ENCODE measurements at places on chromosomes 12 and 14. TPM values are rescaled to one million over a fixed set of nuclear protein-coding genes. Genes with fewer than 3 reads are reported as not detected.

DNA sequence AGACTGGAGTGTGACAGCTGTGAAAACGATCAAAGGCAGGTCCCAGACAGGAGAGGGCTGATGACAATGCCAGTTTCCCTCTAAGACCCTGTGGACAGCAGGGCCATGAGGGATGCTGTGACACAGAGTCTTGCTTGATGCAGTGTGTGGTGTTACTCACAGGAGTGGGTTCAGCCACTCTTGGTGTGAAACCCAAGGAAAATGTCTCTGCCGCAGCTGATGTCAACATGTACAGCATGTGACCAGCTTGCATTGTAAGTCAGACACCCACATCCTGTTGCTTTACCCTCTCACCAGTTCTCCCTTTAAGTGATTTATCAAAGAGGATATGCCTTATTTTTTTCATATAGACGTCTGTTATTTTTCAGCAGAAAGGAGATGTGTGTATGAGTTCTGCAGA lies 268.6 kb downstream of the BTG1 start:
- DNase-seq: no peak

GRCh38 chr12:1587927-1588574 lies 6.3 kb downstream of the FBXL14 start:
- no peak for DNase-seq

DNA sequence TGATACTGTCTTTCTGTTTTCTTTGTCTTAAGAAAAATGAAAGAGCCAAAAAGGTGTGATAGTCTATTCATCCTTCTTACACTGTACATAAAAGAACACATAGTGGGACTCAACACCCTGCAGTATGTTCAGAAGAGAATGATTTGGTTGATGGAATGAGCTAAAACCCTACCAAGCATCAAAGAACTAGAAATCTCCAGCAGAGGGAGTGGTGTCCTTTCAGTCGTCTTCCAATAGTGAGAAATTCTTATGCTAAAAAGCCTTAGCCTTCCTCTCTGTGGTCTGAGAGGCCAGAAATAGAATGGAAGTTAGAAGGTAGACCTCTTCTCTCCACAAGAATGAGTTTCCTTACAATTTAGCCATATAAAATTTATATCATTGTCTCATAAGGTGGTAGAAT lies 393.4 kb upstream of the SEL1L start:
- DNase-seq: no peak

Gene HOXC4
- 2.4 TPM for polyA plus RNA-seq

GRCh38 chr14:23140371-23140770 lies 21.3 kb upstream of the CEBPE start:
- DNase-seq: no peak

GRCh38 chr14:96058576-96059200 lies 19.5 kb downstream of the C14orf132 start:
- DNase-seq: no peak

- DNase-seq: no peak
These were observed 1.5 kb downstream of the BATF start for GRCh38 chr14:75523771-75524171.

Gene MYH7
- not detected for polyA plus RNA-seq

- DNase-seq: peak; percentile 67
These were observed 14.0 kb downstream of the SMCO2 start for GRCh38 chr12:27460471-27460978.

DNA sequence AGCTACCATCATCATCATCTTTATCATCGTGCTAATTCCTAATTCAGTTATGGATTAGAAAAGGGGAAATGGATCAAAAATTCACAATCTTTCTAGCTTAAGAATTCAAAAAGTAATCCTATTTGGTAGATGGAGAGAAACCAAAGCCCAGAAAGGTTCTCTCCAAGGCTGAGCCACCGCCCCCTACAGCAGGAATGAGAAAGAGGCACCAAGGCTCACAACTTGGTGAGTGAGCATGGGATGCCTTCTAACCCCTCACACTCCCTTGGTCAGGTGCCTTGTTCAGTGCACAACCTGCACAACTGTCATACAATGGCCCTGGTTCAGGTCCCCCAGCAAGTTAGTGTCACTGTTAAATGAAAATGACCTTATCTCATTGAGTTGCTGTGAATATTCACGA lies 171.5 kb downstream of the ANO2 start:
- DNase-seq: no peak

- no peak for DNase-seq
These were observed 1.2 kb downstream of the ZBTB25 start for GRCh38 chr14:64502456-64502855.

Gene SLC17A8
- polyA plus RNA-seq: not detected

DNA sequence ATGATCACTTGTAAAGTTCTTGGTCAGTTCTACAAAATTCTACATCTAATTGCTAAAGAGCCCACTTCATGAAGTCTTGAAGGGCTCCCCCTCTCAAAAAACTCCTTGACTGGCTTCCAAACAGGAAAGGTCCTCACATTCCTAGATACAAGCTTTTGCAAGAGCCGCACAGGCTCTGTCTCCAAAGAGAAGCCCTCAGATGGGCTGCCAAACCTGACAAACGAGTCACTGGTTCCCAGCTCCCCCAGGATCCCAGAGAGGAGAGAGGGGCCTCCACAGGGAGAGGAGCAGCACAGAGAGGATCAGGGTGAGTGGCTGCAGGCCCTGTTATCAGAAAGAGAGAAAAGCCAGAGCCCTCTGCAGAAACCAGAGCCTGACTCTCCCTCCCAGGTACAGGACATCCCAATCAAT lies 5.8 kb downstream of the NID2 start:
- no peak for DNase-seq

DNA sequence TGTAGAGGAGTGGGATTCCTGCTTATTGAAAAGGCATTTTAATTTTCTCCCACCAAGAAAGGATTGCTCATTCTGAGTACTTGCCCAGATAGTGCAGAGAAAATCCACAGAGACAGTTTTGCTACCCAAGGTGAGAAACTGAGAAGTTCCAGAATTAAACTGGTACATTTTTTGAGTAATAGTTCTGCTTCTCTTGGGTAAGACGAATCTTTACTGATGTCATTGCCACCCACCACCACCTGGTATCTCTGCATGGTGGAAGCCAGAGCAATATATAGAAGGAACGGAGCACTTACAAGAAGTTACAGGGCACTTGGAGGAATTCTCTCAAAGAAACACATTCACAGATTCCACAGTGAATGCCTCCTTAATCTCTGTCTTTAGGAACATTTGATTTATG lies 20.7 kb upstream of the FRMD6 start:
- DNase-seq: no peak

DNA sequence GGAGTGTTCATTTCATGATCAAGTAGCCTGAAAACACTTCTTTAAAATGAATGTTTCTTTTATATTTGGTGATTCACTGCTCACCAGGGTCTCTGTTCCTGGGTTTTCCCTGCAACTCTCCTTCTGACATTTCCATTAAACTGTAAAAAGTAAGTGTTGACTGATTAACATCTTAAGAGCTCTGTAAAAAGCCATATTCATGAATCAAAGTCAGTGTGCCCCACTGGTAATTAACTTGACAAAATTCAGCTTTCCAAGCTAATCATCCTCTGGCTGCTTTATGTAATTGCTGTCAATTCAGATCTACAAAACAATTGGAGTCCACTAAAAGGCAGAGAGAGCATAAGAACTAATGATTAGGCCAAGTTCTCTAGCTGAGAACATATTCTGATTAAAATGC lies 41.6 kb downstream of the CNTN1 start:
- no peak for DNase-seq

DNA sequence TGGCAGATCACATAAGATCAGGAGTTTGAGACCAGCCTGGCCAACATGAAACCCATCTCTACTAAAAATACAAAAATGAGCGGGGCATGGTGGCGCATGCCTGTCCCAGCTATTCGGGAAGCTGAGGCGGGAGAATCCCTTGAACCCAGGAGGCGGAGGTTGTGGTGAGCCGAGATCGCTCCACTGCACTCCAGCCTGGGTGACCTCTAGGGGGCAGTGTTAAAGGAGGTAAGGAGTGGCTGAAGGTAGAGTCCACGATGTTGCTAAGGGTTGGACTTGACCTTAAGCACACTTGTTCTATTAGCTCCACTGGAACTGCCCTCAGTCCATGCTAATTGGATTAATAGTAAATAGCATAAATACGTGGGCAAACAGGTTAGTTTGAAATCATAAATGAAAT lies 62.4 kb upstream of the PSMC1 start:
- no peak for DNase-seq

DNA sequence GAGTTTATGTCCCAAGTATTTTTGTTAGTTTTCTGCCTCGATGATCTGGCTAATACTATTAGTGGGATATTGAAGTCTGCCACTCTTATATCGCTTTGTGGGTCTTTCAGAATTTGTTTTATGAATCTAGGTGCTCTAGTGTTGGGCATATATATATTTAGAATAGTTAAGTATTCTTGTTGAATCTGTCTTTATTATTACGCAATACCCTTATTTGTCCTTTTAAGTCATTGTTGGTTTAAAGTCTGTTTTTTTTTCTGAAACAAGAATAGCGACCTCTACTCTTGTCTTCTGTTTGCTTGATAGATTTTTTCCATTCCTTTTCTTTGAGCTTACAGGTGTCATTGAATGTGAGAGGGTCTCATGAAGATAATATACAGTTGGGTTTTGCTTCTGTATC lies 239.0 kb downstream of the ASCL1 start:
- no peak for DNase-seq

- DNase-seq: peak; percentile 20
These were observed 2.3 kb downstream of the MEG3 start for GRCh38 chr14:100828031-100828769.

Gene LRRC43
- polyA plus RNA-seq: not detected

- DNase-seq: no peak
These were observed 314.3 kb upstream of the RTL1 start for GRCh38 chr14:101217616-101218371.

DNA sequence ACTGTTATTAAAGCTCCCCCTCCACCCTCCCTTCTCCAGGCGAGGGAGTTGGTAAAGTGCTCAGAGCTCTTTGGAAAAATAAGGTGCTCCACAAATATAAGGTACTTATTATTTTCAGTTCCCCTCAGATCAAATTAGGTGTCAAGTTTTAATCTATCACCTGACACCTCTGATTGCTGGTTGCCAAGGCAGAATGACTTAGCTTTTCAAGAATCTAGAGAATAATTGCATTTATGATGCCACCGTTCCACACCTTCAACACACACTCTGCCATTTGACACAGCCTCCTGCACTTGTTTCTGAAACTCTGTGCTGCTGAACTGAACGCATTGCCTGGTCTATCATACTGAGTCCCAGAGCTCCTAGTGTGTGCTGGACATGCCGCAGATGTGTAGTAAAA lies 128.6 kb downstream of the CRACR2A start:
- DNase-seq: no peak

DNA sequence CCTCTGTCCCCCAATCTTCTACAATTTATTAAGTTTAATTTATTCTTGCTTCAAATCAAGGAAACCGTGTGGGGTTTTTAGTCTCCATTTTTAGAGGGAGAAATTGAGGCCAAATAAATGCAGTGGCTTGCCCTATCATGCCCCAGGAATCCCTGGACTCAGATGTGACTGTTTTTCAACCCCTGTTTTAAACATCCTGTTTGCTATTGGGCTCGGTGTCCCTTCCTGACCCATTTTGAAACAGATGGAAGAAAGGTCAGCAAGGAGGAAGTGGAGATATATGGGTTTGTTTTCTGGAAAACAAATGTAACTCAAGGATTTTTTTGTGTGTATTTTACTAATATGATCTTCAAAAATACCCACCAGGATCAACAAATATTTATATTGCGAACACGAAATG lies 84.7 kb downstream of the DACT1 start:
- DNase-seq: no peak

Gene LALBA
- not detected for polyA plus RNA-seq

Gene DCN
- polyA plus RNA-seq: 11.4 TPM

DNA sequence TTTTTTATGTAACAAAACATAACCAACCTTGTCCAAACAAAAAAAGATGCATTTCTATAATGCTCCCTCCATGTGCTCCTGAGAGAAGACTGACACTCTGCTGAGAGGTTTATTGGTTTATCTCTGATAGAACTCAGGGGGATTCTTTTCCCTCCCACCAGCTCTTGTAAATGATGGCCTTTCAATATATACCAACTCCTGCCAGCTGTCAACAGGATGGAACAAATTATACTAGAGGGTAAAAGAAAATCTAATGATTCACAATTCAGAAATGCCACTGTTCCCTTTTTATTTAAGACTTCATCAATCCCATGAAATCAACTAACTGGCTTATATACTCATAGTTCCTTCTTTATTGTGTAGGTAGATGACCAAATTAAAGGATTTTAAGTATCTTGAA lies 25.4 kb downstream of the PSMC1 start:
- no peak for DNase-seq

Gene LPAR5
- 0.12 TPM for polyA plus RNA-seq

DNA sequence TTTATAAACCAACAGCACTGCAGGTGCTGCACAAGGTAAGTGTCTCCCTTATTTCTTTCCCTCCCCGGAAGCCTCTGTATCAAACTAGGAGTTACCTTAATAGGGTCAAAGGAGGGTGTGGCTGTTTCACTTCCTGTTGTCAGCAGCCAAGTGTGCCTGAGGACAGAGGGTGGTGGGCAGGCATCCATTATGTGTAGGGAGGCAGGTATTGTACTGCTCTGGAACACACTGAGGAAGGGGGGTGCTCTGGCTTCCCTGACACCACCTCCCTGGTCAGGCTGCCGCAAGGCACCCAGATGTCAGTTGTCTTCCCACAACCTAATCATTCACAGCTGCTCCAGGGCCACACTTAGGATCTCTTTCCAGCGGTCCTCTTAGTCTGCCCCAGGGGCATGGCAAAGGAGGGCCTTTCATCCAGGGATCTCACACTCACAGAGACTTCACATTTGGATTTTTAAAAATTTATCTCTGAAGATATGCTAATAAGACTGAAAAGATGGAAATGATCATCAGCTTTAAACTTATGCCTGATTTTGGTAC lies 132.0 kb upstream of the ARHGAP5 start:
- DNase-seq: no peak

Gene TSPAN9
- polyA plus RNA-seq: 38.7 TPM

DNA sequence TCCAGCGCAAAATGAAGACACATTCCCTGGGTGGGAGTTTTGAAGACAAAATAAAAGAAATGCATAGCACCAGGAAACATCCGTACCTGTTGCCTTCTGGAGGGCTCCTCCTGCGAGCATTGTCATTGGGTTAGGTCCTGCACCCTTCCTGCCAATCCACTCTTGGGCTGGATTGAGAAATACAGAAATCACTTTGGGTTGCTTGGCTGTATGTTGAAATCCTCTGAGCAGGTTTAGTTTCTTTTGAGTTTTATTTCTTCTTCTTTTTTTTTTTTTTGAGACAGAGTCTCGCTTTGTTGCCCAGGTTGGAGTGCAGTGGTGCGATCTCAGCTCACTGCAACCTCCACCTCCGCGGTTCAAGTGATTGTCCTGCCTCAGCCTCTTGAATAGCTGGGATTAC lies 67.6 kb downstream of the ARF6 start:
- DNase-seq: no peak

Measured in mammary epithelial cell (primary cell).